ENCODE measurements at places on chromosomes 4 and X.
A peak's percentile ranks its signal among the peaks of the same experiment; 100 is the strongest.

DNA sequence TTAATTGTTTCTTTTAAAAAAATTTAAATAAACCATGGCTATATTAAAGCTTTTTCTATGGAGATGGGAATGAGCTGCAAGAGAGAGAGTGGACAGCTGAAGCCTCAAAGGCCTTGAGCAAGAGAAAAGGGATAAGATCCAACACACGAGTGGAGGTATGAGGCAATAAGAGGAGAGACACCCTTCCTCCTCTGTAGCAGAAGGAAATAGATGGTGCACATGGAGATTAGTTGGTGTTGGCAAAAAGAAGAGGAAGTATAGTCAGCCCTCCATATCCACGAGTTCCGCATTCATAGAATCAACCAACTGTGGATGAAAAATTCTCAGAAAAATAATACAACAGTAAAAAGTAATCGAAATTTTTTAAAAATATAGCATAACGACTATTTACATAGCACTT, 3.2 kb downstream of the CXorf38 start:
- H3K27ac ChIP-seq = peak overlapping the region; percentile 60
- no peaks in the 10 kb centered on the region for H3K27me3 ChIP-seq
- peaks cover 16% of the 10 kb centered on the region for H3K36me3 ChIP-seq
- peak overlapping the region; percentile 56 for H3K4me3 ChIP-seq
- DNase-seq = no peak

- DNase-seq = no peak
- H3K4me3 ChIP-seq = no peak overlapping the region
- no peaks in the 10 kb centered on the region for H3K36me3 ChIP-seq
- no peak overlapping the region for H3K27ac ChIP-seq
These were observed 150.2 kb downstream of the RRAGB start for GRCh38 chrX:55867708-55868107.

- H3K36me3 ChIP-seq = peaks cover 32% of the 10 kb centered on the region
- DNase-seq = no peak
These were observed 34.1 kb downstream of the SETD7 start for GRCh38 chr4:139521754-139522401.

- no peaks in the 10 kb centered on the region for H3K36me3 ChIP-seq
- H3K4me1 ChIP-seq = no peaks in the 10 kb centered on the region
- H3K27ac ChIP-seq = no peak overlapping the region
- DNase-seq = no peak
- H3K4me3 ChIP-seq = no peak overlapping the region
These were observed 75.6 kb downstream of the TRIML1 start for GRCh38 chr4:188214861-188215260.

DNA sequence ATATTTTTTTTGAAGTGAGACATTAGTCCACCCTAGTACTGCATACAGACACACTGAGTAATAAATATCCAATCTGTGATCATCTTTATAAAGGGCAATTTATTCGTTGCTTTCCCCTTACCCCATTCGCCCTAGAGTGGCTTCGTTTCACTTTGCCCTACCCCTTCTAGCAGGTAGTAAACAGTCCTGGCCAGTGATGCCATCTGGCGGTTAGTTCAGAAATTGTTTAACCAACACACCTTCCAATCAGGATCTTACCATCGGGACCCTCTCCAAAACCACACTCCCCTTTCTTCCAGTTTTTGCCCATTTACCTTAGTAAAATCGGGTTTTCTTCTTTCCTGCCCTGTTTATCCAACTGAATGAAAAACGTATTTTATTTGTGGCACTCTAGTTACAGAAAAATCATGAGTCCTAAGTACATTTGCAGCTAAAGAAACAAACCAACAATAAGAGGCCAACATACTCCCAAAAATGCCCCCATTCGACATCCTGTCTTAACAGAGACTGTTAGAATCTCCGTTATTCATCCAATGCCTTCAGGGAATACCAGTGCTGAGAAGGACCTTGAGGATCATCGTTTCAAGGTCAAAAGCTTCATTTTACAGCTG, 2.2 kb downstream of the PPA2 start:
- DNase-seq = peak; percentile 73
- peaks cover 4% of the 10 kb centered on the region for H3K36me3 ChIP-seq

GRCh38 chrX:63917296-63917695, 132.3 kb upstream of the ARHGEF9 start:
- no peaks in the 10 kb centered on the region for H3K4me1 ChIP-seq
- H3K4me3 ChIP-seq = no peak overlapping the region
- no peak overlapping the region for H3K27ac ChIP-seq
- H3K27me3 ChIP-seq = no peaks in the 10 kb centered on the region
- no peak for DNase-seq

GRCh38 chrX:74450803-74451449, 29.6 kb downstream of the SLC16A2 start:
- H3K4me1 ChIP-seq = peaks cover 3% of the 10 kb centered on the region
- no peak overlapping the region for H3K27ac ChIP-seq
- no peak for DNase-seq
- no peaks in the 10 kb centered on the region for H3K36me3 ChIP-seq

DNA sequence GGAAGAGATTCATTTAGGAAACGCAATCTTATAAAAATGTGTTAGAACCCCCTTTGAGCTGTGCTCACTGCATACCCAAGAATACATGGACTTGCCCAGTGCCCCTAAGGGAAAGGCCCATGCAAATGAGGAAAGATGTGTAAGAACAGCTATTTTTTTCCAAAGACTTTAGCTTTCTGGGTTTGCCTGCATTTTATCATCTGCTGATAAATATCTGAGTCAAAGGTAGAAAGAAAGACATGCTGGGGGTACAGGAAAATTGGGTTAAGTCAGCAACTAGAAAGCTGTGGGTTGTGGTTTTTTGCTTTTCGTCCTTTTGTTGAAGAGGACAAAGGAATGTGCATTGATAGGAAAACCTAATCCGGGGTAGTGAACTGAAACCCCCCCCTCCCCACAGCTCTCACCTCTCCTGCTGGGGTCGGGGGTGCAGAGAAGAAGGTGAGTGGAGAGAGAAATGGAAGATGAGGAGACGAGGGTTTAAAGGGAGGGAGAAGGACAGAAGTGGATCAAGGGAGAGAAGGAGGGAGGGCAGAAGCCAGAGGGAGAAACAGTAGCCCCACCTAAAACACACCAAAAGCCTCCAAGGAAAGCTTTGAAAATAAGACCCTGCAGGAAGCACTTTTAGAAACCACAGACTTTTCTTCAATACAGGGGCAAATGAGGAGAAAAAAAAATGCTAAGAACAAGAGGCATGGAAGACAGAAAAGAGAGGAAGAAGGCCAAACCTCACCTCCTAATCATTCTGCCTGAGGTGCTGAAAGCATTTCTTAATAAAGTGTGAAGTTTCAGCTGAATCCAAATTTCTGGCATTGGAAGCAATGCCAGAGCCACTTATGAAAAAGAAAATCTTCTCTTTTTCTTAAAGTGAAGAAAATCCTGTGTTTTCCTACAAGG, 49.3 kb downstream of the KDR start:
- no peaks in the 10 kb centered on the region for H3K27me3 ChIP-seq
- no peaks in the 10 kb centered on the region for H3K36me3 ChIP-seq
- H3K4me1 ChIP-seq = no peaks in the 10 kb centered on the region
- no peak overlapping the region for H3K27ac ChIP-seq
- DNase-seq = no peak

DNA sequence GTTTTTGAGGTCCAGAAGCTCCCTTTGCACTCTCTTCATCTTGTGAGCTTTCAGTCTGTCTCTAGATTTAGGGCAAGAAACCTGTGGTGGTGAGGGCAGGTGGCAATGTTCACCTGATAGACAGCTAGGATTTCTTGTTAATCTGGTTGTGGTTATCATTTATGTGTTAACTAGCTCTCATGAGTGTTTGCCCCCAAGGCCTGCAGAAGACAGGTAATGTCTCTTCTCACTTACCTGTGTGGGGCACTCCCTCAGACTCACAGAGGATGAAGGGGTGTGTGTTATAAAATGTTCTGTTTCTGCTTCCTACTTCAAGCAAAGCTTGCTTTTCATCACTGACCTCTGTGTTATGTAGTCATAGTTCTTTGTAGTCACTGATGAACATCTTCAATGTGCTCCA, 17.8 kb downstream of the EGF start:
- H3K36me3 ChIP-seq = no peaks in the 10 kb centered on the region
- H3K4me3 ChIP-seq = no peak overlapping the region
- H3K27me3 ChIP-seq = no peaks in the 10 kb centered on the region
- H3K4me1 ChIP-seq = no peaks in the 10 kb centered on the region
- no peak for DNase-seq

GRCh38 chr4:61200187-61200915, at the start of gene ADGRL3:
ADGRL3 (plus strand) TSS chr4:61200326.
- H3K4me1 ChIP-seq = no peaks in the 10 kb centered on the region
- H3K4me3 ChIP-seq = peak within 1 kb of the TSS; percentile 59
- H3K27ac ChIP-seq = no peak within 1 kb of the TSS

DNA sequence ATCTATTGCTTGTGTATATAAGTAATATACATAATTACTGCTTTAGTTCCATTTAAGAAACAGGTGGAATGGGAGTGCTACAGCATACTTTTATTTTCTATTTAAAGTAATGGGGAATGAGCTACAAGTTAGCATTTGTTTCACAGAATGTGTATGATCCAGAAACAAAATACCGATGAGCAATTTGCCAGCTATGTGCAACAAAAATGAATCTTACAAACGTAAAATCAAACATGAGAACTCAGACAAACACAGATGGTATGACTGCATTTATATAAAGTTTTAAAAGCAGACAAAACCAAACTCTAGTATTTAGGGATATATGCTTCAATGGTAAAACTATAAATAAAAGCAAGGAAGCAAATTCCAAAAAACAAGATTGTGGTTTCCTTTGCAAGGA, 141.7 kb downstream of the PAPSS1 start:
- no peak for DNase-seq
- no peaks in the 10 kb centered on the region for H3K27me3 ChIP-seq
- no peaks in the 10 kb centered on the region for H3K36me3 ChIP-seq
- H3K27ac ChIP-seq = no peak overlapping the region
- no peaks in the 10 kb centered on the region for H3K4me1 ChIP-seq

DNA sequence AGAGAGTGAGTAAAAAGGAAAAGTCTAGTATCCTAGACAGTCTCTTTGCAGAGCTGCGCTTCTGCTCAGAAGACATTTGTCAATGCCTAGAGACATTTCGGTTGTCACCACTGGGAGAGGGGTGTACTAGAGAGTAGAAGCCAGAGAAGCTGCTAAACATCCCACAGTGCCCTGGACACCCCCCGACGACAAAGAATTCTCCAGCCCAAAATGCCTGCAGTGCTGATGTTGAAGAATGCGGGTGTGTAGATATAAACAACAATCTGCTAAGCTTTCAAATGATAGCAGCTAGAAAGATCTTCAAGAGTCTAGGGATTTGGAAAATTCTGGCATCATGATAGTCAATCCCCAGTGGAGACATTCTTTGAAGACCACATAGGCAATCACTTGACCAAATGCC, 90.1 kb downstream of the PALLD start:
- H3K36me3 ChIP-seq = no peaks in the 10 kb centered on the region
- H3K27ac ChIP-seq = no peak overlapping the region
- H3K4me3 ChIP-seq = no peak overlapping the region
- no peak for DNase-seq
- no peaks in the 10 kb centered on the region for H3K27me3 ChIP-seq

DNA sequence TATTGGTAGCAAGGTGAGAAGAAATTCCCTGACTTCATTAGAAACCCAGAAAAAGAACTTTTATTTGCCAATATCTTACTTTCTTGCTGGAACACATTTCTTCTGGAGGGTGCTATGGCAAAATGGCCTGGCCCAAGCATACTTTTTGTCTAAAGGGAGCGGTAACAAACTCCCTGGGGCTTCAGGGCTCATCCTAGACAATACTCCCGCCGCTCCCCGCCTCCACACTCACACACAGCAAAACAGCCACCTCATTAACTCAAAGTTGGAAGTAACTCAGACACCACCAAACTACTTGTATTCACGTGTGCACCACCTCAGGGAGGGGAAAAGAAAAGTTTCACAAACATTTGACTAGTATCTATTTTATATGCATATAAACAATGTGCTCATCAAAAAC, 75.7 kb downstream of the IGSF1 start:
- no peak for DNase-seq
- H3K4me3 ChIP-seq = no peak overlapping the region
- no peak overlapping the region for H3K27ac ChIP-seq
- H3K4me1 ChIP-seq = no peaks in the 10 kb centered on the region
- H3K27me3 ChIP-seq = peaks cover 6% of the 10 kb centered on the region

- peak; percentile 36 for DNase-seq
- peaks cover 5% of the 10 kb centered on the region for H3K36me3 ChIP-seq
- no peaks in the 10 kb centered on the region for H3K27me3 ChIP-seq
- no peaks in the 10 kb centered on the region for H3K4me1 ChIP-seq
These were observed 1.5 kb downstream of the N4BP2 start for GRCh38 chr4:40058121-40058520.

DNA sequence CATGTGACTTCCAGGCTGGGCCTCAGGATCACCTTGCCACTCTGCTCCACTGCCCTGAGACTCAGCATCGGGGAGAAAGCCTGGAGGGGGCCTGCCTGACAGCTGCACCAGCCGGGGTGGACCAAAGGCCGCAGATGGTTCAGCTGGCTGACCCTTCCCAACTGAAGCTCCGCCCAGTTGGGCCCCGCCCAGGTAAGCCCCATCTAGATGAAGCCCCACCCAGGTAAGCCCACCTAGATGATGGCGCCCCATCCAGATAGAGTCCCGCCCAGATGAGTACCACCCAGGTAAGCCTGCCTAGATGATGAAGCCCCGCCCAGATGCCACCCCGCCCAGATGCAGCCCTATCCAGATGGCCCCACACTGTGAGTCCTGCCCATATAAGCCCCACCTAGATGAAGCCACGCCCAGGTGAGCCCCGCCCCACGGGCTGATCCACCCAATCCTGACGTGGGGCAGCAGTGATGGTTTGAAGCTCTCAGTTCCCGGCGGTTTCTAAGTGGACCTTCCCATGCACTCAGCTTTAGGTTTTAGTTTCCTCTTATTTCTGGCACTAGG, 10.0 kb downstream of the ZFYVE28 start:
- H3K36me3 ChIP-seq = no peaks in the 10 kb centered on the region
- no peak for DNase-seq
- H3K4me1 ChIP-seq = peaks cover under 1% of the 10 kb centered on the region
- no peaks in the 10 kb centered on the region for H3K27me3 ChIP-seq

DNA sequence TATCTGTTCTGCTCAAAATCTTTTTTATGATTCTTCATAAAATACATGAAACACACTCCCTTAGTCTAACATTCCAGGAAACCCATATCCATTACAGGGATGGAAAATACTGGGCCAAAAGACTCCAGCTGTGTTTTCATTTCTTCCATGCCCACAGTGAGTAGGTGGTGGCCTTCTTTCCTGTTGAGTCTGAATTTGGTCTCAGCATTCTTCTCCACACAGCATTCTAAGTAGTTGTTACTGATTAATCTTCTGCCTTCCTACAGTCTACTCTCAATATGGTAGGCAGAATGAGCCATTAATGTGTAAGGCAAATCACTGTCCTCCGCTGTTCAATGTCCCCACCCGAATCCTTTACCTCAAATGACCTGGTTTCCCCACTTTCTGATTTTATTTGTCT, 370.6 kb upstream of the RPS6KA3 start:
- no peak overlapping the region for H3K4me3 ChIP-seq
- H3K36me3 ChIP-seq = no peaks in the 10 kb centered on the region
- H3K4me1 ChIP-seq = no peaks in the 10 kb centered on the region
- H3K27ac ChIP-seq = no peak overlapping the region
- DNase-seq = no peak
- no peaks in the 10 kb centered on the region for H3K27me3 ChIP-seq

Measured in SK-N-SH (cell line).